Breast epithelium (tissue), 4 donors: ENCODE measurements at places on chromosomes 6 and 20. TPM values are rescaled to one million over a fixed set of nuclear protein-coding genes. Genes with fewer than 3 reads are reported as not detected.

GRCh38 chr6:101275251-101275650 lies 118.3 kb upstream of the GRIK2 start:
- no peaks in the 10 kb centered on the region for H3K27me3 ChIP-seq
- DNase-seq = no peak
- no peak overlapping the region for H3K27ac ChIP-seq
- H3K36me3 ChIP-seq = no peaks in the 10 kb centered on the region
- H3K4me1 ChIP-seq = no peaks in the 10 kb centered on the region

GRCh38 chr6:102732898-102733297 lies 1339.4 kb downstream of the GRIK2 start:
- no peak overlapping the region for H3K4me3 ChIP-seq
- no peaks in the 10 kb centered on the region for H3K36me3 ChIP-seq
- no peaks in the 10 kb centered on the region for H3K27me3 ChIP-seq
- H3K4me1 ChIP-seq = no peaks in the 10 kb centered on the region
- DNase-seq = no peak

- H3K4me3 ChIP-seq = no peak overlapping the region
Observed at GRCh38 chr20:63029358-63030121, 22.8 kb upstream of the BHLHE23 start.

GRCh38 chr6:10963113-10963512 lies 76.3 kb downstream of the SYCP2L start:
- H3K4me1 ChIP-seq = no peaks in the 10 kb centered on the region
- H3K4me3 ChIP-seq = no peak overlapping the region
- DNase-seq = no peak
- H3K27me3 ChIP-seq = no peaks in the 10 kb centered on the region
- H3K27ac ChIP-seq = no peak overlapping the region
- H3K36me3 ChIP-seq = no peaks in the 10 kb centered on the region

DNA sequence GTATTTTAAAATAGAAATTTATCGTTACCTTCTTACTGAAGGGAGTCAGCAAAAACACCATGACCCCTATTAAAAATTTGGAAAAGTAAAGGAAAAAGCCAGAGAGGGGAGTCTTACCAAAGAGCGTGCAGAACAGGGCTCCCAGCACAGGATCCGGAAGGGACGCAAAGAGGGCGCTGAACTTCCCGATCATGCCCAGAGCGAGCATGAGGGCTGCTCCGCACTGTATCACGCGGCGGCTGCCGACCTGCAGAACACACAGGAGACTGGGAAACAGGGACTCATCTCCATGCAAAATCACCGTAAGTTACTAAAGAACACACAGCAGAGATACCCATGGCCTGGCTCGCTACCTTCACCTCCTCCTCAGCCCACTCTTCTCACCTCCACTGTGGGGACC lies 138.6 kb downstream of the SLC23A2 start:
- H3K36me3 ChIP-seq = peaks cover 3% of the 10 kb centered on the region
- H3K27ac ChIP-seq = no peak overlapping the region
- H3K4me3 ChIP-seq = no peak overlapping the region
- no peak for DNase-seq
- no peaks in the 10 kb centered on the region for H3K4me1 ChIP-seq

DNA sequence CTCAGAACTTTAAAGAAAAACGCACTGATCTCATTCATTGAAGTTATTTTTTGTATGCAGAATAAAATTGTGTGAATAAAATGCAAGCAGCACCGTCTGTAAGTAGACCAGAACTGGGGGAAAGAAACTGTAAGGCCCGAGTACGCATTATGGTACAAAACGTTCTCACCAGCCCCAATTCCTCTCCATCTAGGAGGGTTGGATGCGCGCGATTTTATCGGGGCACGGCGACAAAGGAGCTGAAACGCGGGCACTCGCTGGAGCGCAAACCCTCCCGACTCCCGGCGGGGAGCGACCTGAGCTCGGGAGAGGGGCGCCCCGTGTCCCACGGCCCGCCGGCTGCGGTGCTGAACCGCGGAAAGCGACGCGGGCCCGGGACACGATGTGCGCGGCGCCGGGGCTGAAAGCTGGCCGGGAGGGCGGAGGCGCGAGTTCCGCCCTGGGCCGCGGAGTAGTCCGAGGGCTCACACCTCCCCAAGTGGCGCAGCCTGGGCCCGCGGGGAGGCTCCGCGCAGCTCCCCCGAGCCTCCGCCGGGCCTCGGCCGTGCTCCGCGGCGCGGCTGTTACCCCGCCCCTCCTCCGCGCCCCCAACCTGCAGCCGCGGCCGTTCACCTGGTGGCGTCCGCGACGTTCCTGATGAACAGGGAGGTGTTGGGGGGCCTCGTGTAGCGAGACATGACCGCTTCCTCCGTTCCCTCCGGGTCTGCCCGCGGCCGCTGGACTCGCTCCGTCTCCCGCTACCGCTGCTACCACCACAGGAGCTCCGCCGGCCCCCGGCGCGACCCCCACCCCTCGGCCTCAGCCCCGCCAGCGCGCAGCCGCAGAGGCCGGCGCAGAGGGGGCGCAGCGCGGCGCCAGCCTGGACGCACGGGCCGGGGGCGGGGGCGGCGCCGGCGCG lies at the start of gene SRSF12:
Gene SRSF12 (minus strand): TSS at position 861 of the 898 bp plus-strand sequence. CDS start 184 bp downstream, at position 677.
- no peaks in the 10 kb centered on the region for H3K36me3 ChIP-seq
- H3K27ac ChIP-seq = peak within 1 kb of the TSS; percentile 15
- H3K4me1 ChIP-seq = no peaks in the 10 kb centered on the region
- H3K4me3 ChIP-seq = peak within 1 kb of the TSS; percentile 52
- DNase-seq = no peak

GRCh38 chr6:383856-384255 lies 7.7 kb upstream of the IRF4 start:
- no peaks in the 10 kb centered on the region for H3K27me3 ChIP-seq
- H3K27ac ChIP-seq = no peak overlapping the region
- no peaks in the 10 kb centered on the region for H3K4me1 ChIP-seq

DNA sequence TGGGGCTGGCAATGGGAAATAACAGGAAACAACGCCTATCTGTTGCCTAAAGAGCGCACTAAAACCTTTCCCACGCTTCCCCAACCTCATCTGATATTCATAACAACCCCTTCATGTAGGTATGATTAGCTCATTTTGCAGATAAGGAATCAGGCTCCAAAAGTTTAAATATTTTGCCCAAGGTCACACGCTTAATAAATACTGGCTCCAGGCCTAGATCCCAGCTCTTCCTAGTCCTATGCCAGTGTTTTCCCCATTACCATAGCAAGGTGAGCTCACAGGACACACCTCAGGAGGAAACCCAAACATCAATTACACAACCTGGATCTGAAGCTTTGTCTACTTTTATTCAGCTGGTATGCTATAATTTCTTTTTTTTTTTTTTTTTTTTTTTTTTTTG lies 19.6 kb downstream of the MBOAT1 start:
- no peak overlapping the region for H3K27ac ChIP-seq
- no peaks in the 10 kb centered on the region for H3K4me1 ChIP-seq
- H3K4me3 ChIP-seq = no peak overlapping the region
- H3K27me3 ChIP-seq = no peaks in the 10 kb centered on the region
- DNase-seq = no peak
- H3K36me3 ChIP-seq = no peaks in the 10 kb centered on the region

GRCh38 chr20:19855416-19855815 lies 97.4 kb downstream of the RIN2 start:
- no peak overlapping the region for H3K27ac ChIP-seq
- no peak for DNase-seq
- H3K36me3 ChIP-seq = no peaks in the 10 kb centered on the region
- no peaks in the 10 kb centered on the region for H3K4me1 ChIP-seq

DNA sequence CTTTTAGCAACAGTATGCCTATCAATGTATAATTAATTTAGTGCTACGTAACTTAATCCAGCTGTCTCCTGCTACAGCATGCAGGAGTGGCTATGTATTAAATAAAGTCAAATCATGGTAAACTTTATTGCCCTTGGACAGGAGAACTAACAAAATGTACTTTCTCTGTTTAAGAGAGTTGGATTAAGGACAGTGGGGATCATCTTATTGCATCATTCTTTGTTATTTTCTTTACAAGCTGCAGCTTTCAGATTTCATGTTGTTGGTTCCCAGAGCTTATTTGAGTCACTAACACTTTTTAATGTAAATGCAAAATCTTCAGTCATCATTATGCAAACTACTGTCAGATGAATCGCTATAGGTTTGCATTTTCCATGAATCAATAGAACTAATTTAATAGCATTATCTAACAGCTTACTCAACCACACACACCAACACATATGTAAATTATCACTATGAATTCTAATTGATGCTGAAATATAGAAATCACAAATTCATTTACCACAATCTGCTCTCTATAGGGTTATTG lies 424.7 kb downstream of the MMUT start:
- no peak for DNase-seq
- no peaks in the 10 kb centered on the region for H3K36me3 ChIP-seq
- H3K4me1 ChIP-seq = no peaks in the 10 kb centered on the region
- H3K27ac ChIP-seq = no peak overlapping the region
- no peaks in the 10 kb centered on the region for H3K27me3 ChIP-seq

DNA sequence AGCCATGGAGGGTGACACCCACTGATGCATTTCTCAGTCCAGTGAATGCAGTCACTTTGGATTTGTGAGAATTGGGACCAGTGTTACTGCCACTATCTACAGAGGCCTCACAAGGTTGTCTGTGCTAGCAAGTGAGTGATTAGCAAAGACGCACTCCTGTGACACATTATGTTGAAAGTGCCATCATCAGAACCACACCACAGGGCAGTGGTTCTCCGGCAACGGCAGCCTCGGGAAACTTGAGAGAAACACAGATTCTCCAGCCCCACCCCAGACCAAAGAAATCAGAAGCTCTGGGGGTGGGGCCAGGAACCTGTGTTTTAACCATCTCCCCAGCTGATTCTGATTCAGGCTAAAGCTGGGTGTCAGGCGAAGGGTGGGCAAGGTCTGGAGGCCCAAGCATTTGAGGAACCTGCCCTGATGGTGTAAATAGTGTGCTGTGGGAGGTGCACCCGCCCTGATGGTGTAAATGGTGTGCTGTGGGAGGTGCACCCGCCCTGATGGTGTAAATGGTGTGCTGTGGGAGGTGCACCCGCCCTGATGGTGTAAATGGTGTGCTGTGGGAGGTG lies 39.9 kb downstream of the TMEM242 start:
- DNase-seq = no peak
- H3K4me3 ChIP-seq = no peak overlapping the region
- no peaks in the 10 kb centered on the region for H3K27me3 ChIP-seq
- no peaks in the 10 kb centered on the region for H3K4me1 ChIP-seq
- no peaks in the 10 kb centered on the region for H3K36me3 ChIP-seq

DNA sequence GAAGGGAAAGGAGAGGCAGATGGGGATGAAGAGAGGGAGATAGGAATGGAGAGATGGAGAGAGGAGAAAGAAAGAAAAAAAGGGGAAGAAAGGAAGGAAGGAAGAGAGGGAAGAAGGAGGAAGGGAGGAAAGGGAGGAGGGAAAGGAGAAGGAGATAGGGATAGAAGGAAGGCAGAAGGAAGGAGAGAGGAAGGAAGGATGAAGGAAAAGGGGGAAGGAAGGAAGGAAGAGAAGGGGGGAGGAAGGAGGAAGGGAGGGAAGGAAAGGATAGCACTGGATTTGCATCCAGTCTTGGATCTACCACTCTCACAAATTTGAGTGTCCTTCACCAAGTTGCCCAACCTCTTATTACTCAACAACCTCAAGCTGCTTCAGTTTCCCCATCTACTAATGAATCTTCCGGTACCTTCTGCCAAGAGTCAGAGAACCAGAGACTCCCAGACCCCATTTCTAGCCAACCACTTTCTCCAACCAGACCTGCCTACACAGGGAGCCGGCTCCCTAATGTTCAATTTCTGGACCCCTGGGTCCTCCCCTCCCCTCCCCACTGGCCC lies 79.7 kb upstream of the FOXP4 start:
- no peak overlapping the region for H3K27ac ChIP-seq
- peaks cover 9% of the 10 kb centered on the region for H3K27me3 ChIP-seq
- no peaks in the 10 kb centered on the region for H3K4me1 ChIP-seq
- H3K4me3 ChIP-seq = no peak overlapping the region
- DNase-seq = no peak

- H3K27me3 ChIP-seq = no peaks in the 10 kb centered on the region
- no peak overlapping the region for H3K4me3 ChIP-seq
- DNase-seq = no peak
- H3K27ac ChIP-seq = no peak overlapping the region
- H3K4me1 ChIP-seq = no peaks in the 10 kb centered on the region
Observed at GRCh38 chr6:165843121-165843520, 180.1 kb upstream of the PDE10A start.

GRCh38 chr6:6686176-6686575 lies 97.7 kb downstream of the LY86 start:
- H3K27ac ChIP-seq = peak overlapping the region; percentile 65
- H3K4me3 ChIP-seq = no peak overlapping the region
- no peaks in the 10 kb centered on the region for H3K4me1 ChIP-seq
- no peak for DNase-seq

DNA sequence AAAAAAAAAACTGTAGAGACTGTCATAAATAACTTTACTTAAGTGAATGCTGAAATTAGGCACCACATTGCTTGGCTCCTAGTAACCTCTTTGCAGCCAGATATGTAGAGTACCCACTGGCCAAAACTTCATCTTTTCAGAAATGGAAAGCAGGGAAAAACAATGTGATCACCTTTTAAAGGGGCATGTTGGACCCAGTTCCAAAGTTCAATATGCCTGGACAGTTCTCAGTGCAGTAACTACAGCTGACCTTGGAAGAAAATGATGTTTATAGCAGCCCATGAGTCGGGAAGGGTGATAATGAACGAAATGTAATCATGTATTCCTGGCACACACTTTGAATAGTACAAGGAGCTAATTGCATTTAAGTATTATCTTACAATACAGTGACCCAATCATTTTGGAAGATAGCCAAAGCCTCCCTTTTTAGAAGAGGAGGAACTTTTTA lies 93.6 kb upstream of the TAB2 start:
- H3K4me1 ChIP-seq = no peaks in the 10 kb centered on the region
- no peak for DNase-seq
- H3K27ac ChIP-seq = peak overlapping the region; percentile 73

DNA sequence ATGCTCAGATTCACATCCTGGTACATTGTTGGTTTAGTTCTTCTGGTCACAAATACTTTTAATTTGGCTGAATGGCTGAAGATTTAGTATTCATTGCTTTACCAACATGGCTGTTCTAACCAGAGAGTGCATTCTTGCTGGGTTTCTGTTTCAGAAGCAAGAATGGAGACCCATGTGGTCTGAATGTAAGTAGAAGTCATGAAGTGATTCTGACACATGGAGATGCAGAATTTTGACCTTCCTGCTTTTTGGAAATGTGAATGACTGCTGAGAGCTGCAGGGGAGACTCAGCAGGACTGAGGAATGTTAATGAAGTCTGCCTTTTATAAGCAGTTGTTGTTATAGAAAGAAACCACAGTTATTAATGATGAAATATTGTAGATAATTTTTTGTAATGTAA lies 576.1 kb upstream of the MARCKS start:
- H3K27me3 ChIP-seq = no peaks in the 10 kb centered on the region
- no peak for DNase-seq
- H3K4me1 ChIP-seq = no peaks in the 10 kb centered on the region
- no peak overlapping the region for H3K27ac ChIP-seq
- no peak overlapping the region for H3K4me3 ChIP-seq

RHAG gene
- not detected for total RNA-seq

BCAS4 gene
- 22.2 TPM for total RNA-seq

TFAP2B gene
- total RNA-seq = 14.4 TPM

LHFPL5 gene
- total RNA-seq = not detected

MBOAT1 gene
- total RNA-seq = 26.2 TPM

ACTL10 gene
- 2.6 TPM for total RNA-seq

SDCBP2 gene
- total RNA-seq = 10.8 TPM
